ENCODE measurements at places on chromosomes 16 and 17.

GRCh38 chr16:77452243-77452642, 17.4 kb upstream of the ADAMTS18 start:
- no peak for DNase-seq

GRCh38 chr17:83081684-83082201, 2.3 kb downstream of the METRNL start:
- peak; percentile 82 for DNase-seq

- peak; percentile 56 for DNase-seq
These were observed 30.9 kb upstream of the SEC14L1 start for GRCh38 chr17:77109764-77110359.

- DNase-seq = peak; percentile 81
These were observed 2.8 kb upstream of the UBTF start for GRCh38 chr17:44222112-44222869.

DNA sequence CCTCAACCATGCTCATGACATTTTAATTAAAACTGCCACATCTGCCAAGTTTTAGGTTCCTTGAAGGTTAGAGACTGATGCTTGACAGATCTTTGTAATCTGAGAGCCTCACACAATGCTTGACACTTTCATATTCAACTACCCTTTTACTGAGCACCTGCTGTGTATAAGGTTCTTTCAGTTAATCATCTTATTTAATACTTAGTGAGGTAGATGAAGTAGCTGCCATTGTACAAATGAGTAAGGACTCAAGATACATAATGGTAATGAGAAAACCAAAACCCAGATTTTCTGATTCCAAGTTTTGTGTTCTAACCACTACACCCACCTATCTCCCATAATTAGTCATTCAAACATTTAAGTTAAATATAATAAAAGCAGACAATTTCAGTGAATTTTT, 35.4 kb upstream of the ARL6IP1 start:
- DNase-seq = no peak

DNA sequence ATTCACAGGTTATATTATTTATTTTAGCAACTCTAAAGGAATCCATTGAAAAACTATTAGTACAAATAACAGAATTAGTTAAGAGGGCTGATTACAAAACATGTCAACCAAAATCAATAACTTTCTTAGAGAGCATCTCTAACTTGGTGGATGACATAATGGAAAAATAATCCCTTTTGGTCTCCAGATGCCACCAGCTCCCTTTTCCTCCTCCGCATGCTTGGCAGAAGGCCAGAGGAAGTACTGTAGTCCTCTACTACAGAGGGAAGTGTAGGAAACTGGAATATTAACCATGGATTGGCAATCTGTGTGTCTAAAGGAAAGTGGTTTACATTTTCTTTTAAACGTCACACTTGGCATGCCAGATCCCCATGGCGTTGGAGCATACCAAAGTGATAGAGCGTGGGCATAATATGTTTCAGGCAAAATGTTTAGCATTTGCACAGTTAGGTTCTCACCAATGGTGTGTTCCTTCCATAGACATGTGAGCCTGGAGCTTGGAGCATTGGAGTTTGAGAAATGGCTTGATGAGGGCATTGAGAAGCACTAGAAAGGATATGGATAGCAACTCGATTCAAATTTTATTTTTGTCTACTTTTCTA, 106.3 kb downstream of the PRKCB start:
- DNase-seq = no peak

DNA sequence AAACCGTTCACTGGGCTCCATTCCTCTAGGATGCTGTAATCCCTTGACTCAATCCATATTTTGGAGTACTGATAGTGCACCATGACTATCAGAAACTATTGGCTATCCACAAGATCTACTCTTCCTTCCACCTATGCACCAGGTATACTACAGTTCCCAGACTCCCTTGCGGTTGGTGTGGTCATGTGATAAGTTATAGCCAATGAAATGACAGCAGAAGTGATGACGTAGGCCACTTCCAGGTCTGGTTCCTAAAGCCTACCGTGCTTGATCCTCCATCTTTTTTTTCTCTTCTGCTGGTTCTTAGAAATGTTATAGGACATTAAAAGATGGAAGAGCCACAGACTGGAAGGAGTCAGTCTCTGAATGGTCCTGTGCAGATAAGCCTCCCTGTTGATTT, 278.8 kb upstream of the C16orf82 start:
- no peak for DNase-seq

DNA sequence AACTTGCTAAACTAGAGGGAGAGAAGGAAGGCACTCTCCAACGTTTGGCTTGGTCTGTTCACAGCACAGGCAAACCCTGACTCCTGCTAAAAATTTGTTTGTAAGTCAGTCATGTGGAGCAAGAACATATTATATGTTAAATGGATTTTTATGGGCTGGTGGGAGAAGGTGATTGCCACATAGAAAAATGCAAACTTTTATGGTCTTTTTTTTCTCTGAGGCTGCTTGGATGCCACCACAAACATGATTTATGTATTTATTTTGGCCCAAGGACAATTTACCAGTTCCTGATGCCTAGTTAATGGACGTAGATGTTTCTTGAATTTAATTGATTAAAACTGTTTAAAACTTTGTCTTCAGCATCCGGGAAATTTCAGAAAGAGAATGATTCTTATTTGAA, 274.2 kb upstream of the MYOCD start:
- peak; percentile 5 for DNase-seq

- peak; percentile 53 for DNase-seq
These were observed 33.3 kb downstream of the OR1D5 start for GRCh38 chr17:3030096-3030495.

DNA sequence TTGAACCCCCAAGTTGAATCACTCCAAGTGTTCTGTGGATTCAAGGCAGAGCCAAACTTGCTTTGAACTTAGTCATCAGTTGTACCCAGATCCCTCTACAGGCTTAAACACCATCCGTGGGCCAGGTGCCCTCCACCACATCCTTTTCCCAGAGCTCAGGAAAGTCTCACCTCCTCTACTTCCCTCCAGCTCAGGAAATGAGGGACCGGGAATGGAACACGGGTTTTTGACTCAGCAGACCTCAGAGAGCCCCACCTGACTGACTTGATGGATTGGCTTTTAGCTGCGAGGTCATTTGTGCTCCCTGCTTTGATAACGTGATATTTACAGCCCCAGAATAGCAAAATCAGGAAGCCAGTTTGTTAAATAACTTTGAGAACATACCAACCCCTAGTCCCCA, 20.1 kb downstream of the GID4 start:
- DNase-seq = no peak

DNA sequence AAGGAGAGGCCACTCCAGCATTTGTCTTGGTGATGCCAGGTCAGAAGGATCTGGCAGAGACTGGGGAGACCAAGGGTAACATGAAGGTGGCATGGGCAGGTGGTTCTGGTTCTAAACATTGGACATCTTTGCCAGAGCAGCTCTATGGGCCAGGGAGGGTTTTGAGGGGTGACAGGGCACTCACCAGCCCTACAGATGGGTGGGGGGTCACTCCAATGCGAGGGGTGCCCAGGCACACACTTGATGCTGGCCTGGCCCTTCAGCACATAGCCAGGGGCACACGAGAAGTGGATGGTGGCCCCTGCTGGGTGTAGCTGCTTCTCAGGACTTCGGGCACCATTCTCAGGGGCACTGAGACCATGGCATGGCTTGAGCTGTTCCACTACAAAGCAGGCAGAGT, 5.5 kb upstream of the PHF12 start:
- DNase-seq = no peak

DNA sequence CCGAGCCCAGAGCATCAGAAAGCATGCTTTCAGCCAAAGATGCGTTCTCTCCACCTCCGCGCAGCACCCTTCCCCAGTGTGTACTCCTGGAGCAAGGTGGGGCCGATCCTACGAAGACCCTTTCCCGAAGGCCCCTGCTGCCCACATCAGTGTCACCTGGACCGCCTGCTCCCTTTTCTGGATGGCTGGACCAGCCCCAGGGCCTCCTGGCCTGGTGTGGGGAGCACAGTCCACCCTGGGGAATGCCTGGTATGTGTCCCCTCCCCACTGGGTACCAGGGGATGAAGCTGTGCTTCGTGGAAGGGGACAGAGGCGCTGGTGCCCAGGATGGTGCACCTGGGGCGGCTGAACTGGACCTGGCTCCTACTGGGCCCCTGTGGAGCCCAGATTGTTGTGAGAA, 173.8 kb downstream of the SEC14L1 start:
- no peak for DNase-seq

GRCh38 chr17:38870259-38871165, 654 bp downstream of the LASP1 start:
- DNase-seq = peak; percentile 58

GRCh38 chr16:66269617-66270332, 96.7 kb upstream of the CDH5 start:
- DNase-seq = no peak

GRCh38 chr16:56075732-56076388, 115.4 kb upstream of the GNAO1 start:
- DNase-seq = no peak

DNA sequence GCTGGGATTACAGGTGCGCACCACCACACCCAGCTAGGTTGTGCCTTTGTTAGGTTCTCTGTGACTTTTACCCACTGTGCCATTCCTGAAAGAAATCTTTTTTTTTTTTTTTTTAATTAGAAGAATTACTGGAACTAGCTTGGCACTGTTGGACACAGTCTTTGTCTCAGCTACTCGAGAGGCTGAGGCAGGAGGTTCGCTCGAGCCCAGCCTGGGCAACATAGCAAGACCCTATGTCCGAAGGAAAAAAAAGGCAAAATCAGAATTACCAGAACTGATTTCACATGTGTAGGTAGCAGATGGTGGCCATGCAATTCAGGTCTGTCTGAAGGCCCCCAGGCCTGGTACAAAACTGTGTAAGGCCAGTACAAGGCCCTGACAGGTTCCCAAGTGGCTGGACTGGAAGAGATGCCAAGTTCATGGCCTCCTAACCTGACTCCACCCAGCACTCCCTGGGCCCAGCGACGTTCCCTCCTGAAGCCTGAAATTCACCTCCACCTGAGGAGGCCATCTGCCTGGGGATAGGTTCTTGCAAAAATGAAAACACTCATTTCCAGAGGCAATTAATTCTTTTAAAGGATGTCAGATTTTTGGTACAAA, 23.0 kb downstream of the CARHSP1 start:
- no peak for DNase-seq
